ENCODE measurements at places on chromosomes 2 and 18.

DNA sequence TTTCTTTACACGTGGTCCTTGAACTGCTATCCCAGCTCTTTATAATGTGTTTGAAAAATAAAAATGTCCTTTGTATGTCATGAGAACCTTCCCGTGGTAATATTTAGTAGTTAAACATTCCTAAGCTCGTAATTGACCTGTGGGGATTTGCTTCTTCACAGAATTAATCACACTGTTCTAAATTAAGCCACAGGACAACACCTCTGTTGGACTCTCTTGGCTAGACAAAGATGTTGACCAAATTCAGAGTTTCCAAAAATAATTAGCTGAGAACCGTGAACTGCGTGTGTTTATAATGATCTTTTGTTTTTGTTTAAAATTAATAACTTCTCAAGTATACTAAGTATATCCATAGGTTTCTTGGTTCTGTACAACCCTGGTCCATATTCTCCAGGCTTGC lies 146.1 kb downstream of the GBX2 start:
- H3K4me3 ChIP-seq: no peak overlapping the region
- no peaks in the 10 kb centered on the region for H3K36me3 ChIP-seq
- no peaks in the 10 kb centered on the region for H3K27me3 ChIP-seq
- no peak for DNase-seq
- H3K4me1 ChIP-seq: no peaks in the 10 kb centered on the region

DNA sequence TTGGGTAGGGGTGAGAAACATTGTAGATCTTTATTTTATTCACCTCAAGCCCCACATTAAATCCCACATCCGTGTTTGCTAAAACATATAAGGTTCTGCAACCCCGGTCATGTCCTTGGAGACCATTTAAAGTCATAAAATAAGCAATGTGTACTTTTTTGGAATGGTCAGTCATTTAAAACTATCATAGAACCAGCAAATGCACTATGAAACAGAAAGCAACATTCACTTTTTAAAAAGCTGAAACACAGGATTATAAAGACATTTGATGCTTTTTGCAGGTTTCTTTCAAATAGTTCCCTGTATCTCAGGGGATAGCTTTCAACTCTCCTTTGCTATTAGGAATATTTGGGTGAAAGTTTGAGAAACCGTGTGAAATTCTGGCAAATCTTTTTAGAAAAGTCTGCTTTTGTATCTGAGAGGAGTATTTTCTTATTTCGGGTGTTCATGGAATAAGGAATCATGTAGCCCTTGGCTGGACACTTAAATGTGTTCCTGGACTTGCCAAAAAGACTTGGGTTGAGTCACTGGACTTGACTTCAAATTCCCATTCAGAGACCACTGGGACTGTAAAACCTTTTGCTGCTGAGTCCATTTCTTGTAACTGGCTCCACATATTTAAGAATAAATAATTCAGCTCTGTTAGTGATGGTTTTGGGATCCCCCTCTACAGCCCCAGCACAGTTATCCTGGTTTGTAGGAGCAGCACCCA lies 5.9 kb upstream of the CETN1 start:
- no peak overlapping the region for H3K4me3 ChIP-seq
- H3K27ac ChIP-seq: no peak overlapping the region
- H3K4me1 ChIP-seq: no peaks in the 10 kb centered on the region
- DNase-seq: no peak

DNA sequence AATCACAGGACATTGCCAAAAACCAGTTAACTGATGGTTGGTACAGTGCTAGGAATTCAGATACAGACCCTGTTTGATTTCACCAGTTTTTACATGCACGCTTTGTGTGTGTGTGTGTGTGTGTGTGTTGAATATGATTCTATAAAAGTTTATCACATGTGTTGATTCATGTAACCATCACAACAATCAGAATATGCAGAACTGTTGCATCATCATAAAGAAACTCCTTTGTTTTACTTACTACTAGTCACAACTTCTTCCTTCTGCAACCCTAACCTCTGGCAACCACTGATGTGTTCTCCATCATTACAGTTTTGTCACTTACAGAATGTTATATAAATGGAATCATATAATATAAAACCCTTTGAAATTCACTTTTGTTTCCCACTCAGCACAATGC lies 144.8 kb upstream of the CYP26B1 start:
- no peak overlapping the region for H3K4me3 ChIP-seq
- H3K27ac ChIP-seq: no peak overlapping the region
- no peaks in the 10 kb centered on the region for H3K36me3 ChIP-seq
- H3K27me3 ChIP-seq: no peaks in the 10 kb centered on the region
- DNase-seq: no peak

DNA sequence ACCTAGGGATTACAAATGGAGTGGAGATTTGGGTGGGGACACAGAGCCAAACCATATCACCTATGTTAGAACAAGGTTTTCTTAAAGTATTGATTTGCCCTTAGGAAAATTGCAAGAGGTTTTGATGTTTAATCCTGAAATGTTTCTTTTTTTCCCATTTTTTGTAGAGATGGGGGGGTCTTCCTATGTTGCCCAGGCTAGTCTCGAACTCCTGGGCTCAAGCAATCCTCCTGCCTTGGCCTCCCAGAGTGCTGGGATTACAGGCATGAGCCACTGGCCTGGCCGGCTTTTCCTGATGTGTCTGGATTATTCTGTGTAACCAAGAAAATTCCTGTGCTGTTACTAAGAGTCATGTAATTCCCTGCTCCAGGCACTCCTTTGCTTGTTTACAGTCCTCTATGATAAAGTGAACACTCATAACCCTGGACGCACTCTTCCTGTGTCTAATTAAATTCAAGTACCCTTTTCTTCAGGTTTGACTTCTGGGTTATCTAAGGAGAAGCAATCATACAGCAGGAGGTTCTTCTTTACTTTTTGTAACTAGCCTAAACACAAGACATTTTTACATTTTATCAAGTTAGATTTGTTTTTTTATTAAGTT lies 15.0 kb upstream of the CTDP1 start:
- no peak overlapping the region for H3K27ac ChIP-seq
- no peak overlapping the region for H3K4me3 ChIP-seq
- no peak for DNase-seq
- H3K27me3 ChIP-seq: peaks cover 36% of the 10 kb centered on the region
- H3K4me1 ChIP-seq: peaks cover 4% of the 10 kb centered on the region
- no peaks in the 10 kb centered on the region for H3K36me3 ChIP-seq

DNA sequence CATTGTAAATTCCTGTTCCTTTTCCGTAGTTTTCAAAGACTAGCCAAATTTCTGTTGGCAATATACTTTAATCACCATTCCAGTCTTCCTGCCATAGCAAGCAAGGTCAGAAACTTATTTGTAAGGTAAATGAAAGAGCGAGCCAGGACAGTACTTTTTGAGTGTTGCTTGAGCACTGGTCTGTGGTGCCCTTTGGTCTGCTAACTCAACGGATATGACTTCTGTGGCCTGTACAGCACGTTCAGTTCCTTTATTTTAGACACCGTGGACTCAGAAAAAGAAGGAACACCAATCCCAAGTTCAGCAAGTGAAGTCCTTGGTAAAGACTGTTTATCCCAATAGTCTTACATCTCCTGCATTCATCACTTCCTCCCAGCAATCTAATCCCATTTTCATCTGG lies 166.3 kb downstream of the MYO1B start:
- no peak for DNase-seq
- no peaks in the 10 kb centered on the region for H3K4me1 ChIP-seq
- H3K36me3 ChIP-seq: peaks cover 2% of the 10 kb centered on the region
- no peak overlapping the region for H3K4me3 ChIP-seq
- no peaks in the 10 kb centered on the region for H3K27me3 ChIP-seq

DNA sequence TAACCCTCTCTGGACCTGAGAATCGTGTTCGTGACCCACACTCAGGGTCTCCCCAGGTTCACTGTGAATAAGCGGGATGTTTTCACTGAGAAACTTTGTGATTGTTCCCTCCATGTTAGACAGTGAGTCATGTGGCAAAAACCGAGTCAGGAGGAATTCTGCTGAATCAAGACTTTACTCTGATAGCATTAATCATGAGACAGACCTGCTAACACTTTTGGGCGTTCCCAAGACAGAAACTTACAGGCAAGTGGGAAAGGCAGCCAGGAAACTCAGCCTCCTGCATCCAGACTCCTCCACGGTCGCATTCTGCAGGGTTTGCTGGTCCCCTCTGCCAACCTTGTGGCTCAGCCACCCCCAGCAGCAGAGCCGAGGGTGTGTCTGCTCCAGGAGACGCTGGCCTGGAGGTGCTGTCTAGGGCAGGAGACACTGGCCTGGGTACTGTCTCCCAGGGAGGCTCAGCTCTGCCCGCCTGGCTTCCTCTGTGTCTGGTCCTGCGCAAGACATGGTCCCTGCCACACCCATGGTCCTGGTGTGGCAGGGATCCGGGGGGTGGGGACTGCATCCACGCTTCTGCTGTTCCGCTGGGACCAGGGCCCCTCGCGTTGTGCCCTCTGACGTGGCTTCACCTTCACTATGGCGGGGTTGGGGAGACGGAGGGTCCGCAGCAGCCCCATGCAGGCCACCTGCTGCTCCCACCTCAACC lies 177.4 kb downstream of the TWIST2 start:
- H3K4me1 ChIP-seq: no peaks in the 10 kb centered on the region
- no peak overlapping the region for H3K4me3 ChIP-seq
- no peaks in the 10 kb centered on the region for H3K36me3 ChIP-seq
- no peak for DNase-seq

All from activated naive CD8-positive, alpha-beta T cell treated with anti-CD3 and anti-CD28 coated beads, Interleukin-2, amount 10 ng/mL, durations not matched to agents 7 days and 5 days (primary cell).